Fibroblast of mammary gland (primary cell): ENCODE measurements at places on chromosomes 5 and 9.

DNA sequence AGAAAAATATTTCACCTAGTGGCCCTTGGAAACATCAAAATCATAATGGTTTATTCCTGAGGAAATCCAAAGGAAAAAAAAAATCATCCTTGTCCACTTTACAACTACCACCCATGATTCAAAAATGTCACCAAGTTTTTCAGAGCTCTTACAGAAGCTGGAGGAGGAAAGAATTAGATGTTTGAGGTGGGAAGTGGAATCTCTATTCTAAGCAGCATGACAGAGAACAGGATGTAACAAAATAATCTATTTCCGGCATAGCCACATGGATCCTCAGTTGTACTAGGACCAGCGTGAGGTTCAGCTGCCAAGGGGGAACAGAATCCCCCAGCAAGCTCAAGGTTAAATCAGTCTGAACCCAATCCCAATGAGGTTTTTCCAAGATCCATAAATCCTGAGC lies 40.2 kb downstream of the FBXW11 start:
- no peak for DNase-seq

DNA sequence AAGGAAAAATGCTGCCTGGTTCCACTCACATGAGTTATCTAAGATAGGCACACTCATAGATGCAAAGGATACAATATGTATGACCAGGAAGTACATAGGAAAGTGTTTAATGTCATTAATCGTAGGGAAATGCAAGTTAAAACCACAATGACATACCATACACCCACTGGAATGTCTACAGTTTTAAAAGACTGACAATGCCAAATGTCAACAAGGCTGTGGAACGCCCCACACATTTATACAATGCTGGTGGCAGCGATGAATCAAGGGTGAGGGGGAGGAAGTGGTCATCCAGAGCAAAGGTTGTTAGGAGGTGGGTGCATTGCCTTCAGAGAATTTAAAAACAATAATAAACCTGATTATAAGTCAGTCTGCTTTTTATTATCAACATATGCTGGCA lies 437.8 kb downstream of the ARHGEF28 start:
- DNase-seq = peak; percentile 78

GRCh38 chr5:163772644-163773043 lies 267.2 kb downstream of the MAT2B start:
- DNase-seq = no peak

DNA sequence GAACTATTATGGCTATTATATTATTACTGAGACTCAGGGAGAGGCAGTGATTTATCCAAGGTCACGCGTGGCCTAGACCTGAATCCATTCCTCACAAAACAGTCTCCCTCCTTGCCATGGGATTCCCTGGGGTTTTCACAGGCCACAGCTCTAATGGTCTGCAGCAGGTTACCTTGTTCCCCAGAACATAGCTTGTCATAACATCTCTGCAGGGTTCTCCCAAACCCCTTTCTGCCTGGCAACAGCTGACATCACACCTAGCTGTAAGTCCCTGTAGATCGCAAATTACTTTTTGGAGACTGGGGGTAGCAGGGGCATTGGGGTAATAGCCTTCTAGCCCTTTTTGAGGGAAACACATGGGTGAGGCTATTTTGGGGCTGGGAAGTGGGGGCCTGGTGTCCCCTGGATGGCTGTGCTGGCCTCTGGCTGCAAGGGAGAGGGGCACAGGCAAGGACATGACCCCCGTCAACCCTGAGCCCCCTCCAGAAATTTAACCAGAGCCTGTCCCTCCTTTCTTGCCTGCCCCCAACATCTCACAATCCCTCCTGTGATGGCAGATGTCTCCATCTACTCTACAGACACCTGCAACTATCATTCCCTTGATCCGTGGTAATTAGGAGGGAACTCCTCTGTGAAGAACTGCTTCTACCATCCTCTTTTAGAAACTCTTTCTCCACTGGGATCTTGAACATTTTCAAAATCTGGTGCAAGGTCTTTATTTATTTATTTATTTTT lies 1.3 kb downstream of the CD74 start:
- no peak for DNase-seq

DNA sequence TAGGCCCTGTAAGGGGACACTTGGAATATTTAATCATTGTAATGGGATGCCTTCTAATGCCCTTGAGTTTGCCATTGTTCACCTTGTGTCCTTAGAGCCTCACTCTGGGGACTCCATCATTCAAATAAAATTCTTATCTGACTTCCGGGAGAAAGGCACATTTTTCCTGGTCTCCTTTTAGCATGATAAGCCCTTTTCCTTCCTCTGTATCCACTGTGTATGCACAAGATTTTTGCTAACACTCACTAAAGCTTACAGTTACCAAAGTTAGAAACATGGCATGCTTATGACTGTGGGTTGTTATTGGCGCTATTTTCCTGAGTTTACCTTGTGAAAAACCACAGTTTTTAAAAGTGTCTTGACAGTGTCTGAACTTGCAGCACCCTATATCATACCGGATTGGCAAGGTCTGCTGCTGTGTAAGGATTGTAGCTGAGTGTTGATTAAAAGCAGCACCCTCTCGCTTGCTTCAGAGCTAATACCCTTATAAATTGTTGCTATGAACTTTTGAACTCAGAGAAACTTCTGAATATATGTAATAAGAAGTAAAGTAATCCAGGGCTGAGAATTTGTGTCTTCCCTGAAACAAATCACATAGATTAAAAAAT lies 46.4 kb downstream of the SNCAIP start:
- no peak for DNase-seq

DNA sequence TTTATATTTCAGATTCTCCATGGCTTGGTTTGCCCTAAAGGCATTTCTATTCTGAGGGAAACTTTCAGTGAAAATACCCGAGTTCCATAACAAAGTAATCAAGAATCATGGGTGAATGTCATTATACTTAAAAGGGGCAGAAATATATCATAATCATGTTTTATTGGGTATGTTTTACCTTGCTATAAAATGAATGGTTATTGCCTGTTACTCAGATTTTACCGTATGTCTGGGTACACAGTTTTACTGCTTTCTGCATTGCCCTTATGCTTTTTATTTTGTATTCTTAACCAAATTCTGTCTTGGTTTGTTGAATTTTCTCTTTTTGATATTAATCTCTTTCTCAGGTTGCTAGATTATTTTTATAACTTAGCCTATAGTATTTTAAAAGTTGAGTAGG lies 2.5 kb downstream of the GPR151 start:
- no peak for DNase-seq

DNA sequence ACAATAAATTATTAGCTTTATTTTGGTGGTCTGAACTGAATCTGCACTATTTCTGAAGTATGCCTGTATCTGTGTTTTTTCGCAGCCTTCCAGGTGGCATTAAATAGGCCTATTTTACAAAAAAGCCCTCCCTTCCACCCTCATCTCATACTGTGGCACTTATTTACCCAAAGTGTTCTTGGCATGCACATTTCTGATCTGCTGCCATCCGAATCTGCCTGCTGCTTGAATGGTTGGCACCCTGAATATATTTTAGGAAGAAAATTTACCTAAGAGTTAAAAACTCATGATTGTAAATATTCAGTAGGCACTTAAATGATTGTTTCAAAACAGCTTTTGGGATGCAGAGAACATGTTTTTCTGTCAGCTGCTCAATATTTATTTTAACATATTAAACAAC lies 150.1 kb downstream of the SLC28A3 start:
- no peak for DNase-seq
